Right lung (tissue), 10 donors: ENCODE measurements at places on chromosomes 7 and 10. TPM values are rescaled to one million over a fixed set of nuclear protein-coding genes. Genes with fewer than 3 reads are reported as not detected.

The MRLN gene
- polyA plus RNA-seq = 7.5 TPM

The MICALL2 gene
- 6.9 TPM for polyA plus RNA-seq

DNA sequence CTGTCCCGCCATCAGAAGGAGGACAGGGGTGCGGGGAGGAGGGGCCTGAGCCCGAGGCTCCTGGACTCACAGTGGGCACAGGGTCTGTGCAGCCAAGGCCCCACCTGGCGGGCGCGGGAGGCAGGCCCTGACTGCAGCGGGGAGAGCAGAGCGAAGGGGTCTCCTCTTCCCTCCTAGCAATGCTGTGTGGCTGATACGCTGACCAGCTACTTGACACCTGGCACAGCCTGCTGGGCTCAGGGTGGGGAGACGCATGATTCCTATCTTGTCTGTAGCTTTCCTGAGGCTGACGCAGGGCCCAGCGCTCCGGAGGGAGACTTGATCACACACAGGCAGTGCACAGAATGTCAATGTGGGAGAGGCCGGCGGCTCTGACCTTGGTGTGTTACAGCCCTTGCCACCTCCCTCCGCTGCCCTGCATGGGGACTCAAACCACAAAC, 174.9 kb downstream of the ELFN1 start:
- DNase-seq = no peak

DNA sequence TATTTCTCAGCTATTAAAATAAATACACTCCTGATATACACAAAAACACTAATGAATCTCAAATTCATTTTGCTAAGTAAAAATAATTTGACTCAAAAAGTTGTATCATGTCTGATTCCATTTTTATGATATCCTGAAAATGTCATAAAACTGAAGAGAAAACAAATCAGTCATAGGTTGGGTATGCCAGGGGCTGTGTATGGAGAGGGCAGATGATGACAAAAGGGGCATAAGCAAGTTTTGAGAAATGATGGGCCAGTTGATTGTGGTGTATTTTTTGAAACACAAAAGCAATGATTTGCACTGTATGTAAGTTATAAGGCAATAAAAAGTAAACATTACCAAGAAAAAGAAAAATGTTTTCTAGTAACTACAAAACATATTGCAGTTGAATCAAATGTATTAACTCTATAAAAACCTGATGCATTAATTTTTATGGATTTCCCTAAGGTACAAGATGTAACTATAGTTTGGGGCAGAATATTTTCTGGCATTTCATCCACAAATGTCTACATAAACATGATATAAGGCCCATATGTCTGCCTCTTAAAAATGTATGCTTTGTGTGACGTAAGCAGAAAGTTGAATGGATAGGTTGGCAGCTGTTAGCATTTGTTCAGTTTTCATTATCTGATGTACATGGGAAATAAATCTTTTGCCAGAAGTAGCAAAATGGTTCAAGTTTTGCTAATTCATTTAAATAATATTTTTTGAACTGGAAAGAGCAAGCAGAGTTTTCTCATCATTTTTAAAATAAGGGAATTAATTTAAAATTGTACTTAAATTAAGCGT, 35.1 kb upstream of the ING3 start:
- no peak for DNase-seq

DNA sequence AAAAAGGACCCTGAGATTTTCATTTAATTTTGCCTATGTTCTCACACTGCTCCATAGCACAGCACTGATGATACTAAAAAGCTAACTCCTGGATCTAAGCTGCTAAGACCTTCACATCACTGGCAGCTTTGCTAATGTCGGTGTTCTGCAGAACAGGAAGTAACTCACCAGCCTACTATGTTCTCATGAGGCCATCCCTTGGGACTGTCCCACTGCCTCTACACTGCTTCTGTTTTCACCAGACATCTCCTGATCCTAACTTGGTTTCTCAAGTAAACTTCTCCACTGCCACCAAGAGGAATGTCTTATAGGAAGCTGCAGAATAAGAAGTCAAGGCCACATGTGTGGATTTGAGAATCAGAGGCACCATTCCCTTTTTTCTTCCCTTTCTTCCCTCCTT, 15.1 kb downstream of the HTR7 start:
- DNase-seq = no peak

DNA sequence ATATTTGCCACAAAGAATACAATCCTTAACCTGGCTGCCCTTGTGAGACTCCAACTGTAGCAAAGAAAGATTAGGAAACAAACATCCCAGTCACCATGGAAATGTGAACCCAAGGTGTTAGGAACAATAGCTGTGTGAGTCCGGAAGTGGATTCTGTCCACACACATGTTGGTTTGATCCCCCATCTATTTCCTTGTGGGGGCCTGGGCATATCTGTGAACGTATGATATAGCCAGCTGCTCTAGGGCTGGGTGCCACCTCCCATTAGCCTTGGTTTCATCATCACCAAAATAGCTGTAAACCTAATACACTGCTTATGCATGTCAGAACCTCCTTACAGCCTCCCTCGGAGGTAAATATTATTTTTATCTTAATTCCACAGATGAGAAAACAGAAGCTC, 26.4 kb downstream of the GRK5 start:
- no peak for DNase-seq

The PLPP4 gene
- polyA plus RNA-seq = 0.18 TPM

- DNase-seq = no peak
Observed at GRCh38 chr10:57222129-57222528, 861.1 kb upstream of the ZWINT start.

DNA sequence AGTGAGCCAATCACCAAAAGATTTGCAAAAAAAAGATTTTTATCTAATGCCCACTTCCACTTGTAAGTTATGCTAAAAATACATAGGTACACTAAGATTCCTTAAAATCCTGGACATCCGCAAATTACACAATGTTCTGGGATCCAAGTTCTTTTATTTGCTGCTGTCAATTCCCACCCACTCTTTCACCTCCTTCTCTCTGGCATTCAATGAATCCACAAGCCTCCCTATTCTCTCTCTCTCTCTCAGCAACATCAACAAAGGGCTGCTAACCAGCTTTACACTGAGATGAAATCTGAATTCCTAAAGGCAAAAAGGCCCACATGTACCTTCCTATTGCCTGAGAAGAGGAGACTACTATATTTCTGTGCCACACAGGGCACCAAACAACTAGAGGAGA, 99.9 kb downstream of the ARMH3 start:
- DNase-seq = no peak

GRCh38 chr7:69090936-69091335, 507.3 kb upstream of the AUTS2 start:
- DNase-seq = no peak

DNA sequence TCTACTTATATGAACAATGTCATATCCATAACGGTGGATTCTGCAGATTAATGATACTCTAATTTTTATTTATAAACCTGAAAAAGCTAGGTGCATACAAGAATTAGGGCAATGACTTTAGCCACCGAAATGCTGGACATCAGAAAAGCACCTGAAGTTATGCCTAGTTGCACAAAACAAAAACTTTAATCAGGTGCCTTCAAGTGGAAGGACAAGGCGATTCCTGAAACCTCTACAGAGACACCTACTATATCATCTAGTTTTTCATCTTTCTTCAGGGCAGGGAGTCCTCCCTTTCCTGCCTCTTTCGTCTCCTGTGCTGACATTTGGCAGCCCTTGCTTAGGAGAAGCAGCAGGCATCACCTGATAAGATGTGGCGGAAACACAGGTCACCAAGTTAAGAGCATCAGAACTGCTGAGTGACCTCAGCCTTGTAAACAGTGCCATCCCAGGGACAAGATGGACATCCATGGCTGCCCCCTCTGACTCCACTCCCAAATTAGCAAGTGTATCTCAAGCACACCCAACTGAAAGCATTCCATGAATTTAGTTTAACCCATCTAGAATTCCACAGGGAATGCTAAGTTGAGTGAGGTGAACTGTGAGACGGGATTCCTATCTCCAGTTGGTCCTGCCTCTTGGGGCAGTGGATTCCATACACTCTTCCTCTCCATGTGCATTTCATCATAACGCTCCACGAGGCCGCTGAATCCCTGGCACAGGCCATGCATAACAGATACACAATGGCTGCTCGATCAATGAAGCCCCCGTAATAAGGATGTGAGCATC, 5.8 kb downstream of the ITPRIP start:
- no peak for DNase-seq
